GM04503 (cell line): ENCODE measurements at places on chromosomes 3 and 15.
A peak's percentile ranks its signal among the peaks of the same experiment; 100 is the strongest.

- DNase-seq = no peak
Observed at GRCh38 chr15:90829126-90829525, 39.3 kb upstream of the FURIN start.

- DNase-seq = no peak
Observed at GRCh38 chr3:35921718-35922117, 282.4 kb downstream of the ARPP21 start.

- peak; percentile 95 for DNase-seq
Observed at GRCh38 chr3:146803745-146804144, 198.6 kb upstream of the PLSCR5 start.

DNA sequence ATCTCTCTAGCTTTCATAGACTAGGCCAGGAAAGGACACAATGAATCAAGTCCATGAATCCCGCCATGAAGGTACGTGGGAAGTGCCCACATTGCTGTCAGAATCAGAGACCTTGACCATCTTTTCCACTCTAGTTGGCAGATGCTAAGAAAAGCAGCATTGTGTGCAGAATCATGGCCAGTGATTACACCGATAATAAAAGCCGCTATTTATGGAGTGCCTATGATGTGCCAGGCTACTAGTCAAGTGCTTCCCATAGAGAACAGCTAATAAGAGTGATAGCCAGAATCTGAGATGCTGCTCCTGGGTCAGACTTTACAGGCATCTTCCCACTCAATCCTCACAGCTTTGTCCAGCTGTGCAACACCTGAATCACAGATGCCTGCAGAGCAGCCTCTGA, 13.2 kb upstream of the RPL32 start:
- no peak for DNase-seq

- DNase-seq = no peak
Observed at GRCh38 chr15:49558929-49559328, 61.7 kb downstream of the FAM227B start.

DNA sequence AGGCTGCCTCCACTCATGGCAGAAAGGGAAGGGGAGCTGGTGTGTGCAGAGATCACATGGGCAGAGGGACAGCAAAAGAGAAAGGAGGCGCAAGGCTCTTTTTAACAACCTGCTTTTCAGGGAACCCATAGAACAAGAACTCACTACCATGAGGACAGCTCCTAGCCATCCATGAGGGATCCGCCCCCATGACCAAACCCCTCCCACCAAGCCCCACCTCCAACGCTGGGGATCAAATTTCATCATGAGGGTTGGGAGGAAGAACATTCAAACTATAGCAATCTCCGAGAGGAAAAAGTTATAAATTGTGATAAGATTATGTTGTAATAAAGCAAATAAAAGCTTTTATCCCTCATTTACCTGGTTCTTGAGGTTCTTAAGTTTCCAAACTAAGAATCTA, 84.7 kb upstream of the LMCD1 start:
- DNase-seq = no peak

GRCh38 chr3:4271834-4272233, 31.3 kb upstream of the SETMAR start:
- DNase-seq = no peak

DNA sequence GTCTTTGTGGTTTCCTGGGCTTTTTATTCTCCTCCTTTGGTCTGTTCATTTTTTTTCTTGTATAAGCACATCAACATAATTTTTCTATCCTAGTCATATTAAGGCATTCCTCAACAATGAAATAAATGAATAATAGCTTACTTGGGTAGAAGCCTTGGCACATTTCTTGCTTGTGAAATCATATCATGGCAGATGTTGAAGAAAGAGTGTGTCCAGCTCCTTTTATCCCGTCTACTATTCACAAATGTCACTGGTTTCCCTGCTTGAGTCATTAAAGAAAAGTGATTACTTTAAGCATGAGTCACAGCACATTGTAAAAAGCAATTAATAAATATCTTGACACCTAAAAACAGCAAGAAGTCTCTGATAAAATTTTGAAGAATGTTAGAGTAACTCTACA, 42.1 kb downstream of the MINAR1 start:
- peak; percentile 58 for DNase-seq

DNA sequence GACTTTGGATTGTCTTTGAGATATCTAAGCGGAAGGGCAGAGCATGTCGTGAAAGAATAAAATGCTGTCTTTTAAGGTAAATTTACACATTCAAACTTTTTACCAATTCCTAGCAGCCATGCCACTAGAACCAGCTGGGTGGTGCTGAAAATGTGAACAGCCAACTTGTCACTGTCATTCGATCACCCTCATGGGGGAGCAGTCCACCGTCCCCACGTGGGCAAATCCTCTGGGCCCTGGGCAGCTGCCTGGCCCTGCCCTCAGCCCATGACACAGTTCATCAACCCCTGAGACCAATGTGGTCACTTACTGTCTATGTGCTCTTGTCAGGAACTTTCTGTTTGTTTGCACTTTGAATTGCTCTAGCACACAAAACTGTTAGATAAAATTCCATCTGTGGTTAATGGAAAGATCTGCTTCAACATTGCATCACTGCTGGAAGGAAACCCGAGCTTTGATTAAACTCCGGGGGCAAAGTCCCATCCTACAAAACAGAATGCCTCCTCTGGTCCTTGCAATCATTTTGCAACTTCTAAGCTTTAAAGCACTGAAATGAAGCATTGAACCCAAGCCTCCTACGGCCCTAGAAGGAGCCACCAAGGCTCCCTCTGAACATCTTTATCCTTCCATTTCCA, 50.1 kb downstream of the PCSK6 start:
- DNase-seq = no peak

- no peak for DNase-seq
Observed at GRCh38 chr3:2968475-2968874, 141.7 kb downstream of the IL5RA start.
